Stimulated activated CD4-positive, alpha-beta T cell treated with anti-CD3 and anti-CD28 coated beads, Interleukin-1b, Interleukin-23, amount 100 ng/mL, for 4 hours (primary cell): ENCODE measurements at places on chromosomes 13 and 19.
A peak's percentile ranks its signal among the peaks of the same experiment; 100 is the strongest.

- DNase-seq, result no peak
Observed at GRCh38 chr19:51364200-51365106, 1.7 kb downstream of the ETFB start.

GRCh38 chr13:58806401-58806800 lies 1174.9 kb downstream of the PCDH17 start:
- no peak for DNase-seq

DNA sequence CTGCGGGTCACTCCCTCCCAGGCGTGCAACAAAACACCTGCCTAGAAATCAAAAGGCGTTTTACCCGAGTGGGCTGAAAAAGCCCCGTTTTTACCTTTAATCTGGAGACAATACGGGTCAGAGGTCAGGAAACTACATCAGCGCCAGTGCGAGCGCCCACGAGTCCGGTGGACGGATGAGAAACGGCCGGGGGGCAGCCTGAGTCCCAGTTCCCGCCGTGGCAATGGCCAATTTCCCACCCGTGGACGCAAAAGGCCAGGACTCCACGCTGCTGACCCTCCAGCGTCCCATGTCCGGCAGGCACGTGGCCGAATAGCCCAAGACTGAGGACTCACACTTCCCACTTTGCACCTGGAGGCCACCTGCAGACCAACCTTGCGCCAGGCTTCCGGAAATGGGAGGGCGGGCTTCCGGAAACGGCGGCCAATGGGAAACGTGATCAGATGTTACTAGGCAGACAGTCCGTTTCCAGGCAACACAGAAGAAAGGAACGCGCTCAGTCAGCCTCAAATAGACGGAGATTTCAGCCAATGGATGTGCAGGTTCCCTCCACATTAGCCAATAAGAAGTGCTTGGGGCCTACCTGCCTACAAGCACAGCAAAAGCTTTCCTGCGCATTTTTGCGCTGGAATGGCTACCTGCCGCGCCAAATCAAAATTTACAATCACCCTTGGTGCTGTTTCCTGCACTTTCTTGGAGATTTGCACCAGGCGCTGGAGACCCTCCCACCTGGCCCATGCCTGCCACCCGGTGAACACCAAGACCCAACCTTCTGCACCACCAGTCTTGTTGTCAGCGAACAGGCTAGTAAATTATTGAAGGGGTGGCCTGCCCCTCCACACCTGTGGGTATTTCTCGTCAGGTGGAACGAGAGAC lies 47.4 kb downstream of the ZFP14 start:
- peak; percentile 36 for DNase-seq

DNA sequence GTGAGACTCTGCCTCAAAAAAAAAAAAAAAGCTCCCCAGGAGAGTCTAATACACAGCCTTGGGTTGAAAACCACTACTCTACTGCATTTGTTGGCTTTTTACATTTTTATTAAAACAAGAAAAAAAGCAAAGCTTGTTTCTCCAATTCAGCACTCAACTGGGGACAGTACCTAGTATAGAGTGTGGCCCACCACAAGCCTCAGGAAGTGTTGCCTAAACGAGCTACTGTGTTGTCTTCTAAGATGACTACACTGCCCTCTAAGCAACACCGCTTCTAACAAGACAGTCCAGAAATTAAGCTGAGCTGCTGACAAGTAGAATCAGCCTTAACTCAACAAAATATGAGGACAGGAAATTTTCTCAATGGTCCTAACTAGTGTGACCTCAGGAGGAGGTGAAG lies 522.2 kb downstream of the FGF9 start:
- no peak for DNase-seq

DNA sequence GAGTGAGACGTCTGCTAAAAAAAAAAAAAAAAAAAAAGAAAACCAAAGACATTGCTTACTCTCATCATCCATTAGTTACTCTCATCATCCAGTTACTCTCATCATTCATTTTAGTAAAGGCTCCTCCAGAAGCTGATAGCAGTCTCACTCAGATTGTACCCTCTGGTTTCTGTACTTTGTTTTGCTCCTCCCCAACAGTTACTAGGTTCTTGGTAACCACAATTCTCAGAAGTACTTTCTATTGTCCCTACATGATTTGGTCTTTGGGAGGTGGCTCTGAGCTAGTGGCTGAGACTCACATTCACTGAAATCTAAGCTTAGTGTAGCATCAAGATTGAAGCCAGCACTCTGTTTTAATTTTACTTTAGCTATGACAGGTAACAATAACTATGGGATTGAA lies 14.3 kb downstream of the ERICH4 start:
- no peak for DNase-seq

DNA sequence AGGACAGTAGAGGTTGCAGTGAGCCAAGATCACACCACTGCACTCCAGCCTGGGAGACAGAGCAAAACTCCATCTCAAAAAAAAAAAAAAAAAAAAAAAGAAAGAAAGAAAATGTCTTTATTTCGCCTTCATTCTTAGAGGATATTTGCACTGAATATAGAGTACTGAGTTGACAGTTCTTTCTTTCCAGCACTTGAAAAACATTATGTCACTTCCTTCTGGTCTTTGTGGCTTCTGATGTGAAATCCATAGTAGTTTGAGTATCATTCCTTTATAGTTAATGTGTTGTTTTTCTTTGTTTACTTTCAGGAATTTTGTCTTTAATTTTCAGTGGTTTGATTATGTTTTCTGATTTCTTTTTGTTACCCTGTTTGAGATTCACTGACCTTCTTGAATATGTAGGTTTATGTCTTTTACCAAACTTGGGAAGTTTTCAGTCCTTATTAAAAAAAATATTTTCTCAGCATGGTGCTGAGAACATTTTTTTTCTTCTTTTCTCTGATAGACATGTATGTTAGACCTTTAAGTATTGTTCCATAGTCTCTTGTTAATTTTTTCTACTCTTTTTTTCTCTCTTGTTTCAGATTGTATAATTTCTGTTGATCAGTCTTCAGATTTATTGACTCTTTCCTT lies 50.1 kb downstream of the PCCA start:
- no peak for DNase-seq

DNA sequence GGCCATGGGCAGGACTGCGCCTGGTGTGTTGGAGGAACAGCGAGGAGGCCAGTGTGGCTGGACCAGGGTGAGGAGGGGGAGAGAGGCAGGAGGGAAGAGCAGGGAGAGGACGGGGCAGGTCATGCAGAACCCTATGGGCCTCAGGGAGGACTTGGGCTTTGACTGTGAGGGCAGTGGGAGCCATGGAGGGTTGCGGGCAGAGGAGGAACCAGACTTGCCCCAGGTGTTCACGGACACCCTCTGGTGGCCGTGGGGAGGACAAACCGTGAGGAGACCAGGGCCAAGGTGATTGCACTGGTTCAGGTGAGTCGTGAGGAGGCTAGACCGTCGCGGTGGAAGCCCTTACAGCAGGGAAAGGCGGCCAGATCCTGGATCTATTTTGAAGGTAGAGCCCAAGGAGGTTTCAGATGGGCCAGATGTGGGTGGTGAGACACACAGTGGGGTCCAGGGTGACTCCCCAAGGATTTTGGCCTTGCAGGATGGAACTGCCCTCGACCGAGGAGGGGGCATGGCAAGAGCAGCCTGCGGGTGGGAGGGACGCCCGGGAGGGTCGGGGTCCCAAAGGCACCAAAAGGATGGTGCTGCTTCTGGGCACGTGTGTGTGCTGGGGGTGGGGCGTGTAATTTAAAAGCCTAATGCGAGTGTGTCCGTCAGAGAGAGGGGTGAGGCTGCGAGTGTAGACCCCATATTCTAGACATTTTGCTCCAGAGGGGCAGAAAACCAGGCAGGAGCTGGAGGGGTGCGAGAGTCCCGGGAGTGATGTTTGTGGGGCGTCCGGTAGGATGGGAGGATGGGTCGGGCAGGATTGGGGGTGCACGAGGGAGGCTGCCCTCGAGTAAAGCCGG lies 2.7 kb upstream of the REXO1 start:
- DNase-seq, result no peak
